Foreskin keratinocyte (primary cell): ENCODE measurements at places on chromosomes 6 and 20. TPM values are rescaled to one million over a fixed set of nuclear protein-coding genes. Genes with fewer than 3 reads are reported as not detected.

DNA sequence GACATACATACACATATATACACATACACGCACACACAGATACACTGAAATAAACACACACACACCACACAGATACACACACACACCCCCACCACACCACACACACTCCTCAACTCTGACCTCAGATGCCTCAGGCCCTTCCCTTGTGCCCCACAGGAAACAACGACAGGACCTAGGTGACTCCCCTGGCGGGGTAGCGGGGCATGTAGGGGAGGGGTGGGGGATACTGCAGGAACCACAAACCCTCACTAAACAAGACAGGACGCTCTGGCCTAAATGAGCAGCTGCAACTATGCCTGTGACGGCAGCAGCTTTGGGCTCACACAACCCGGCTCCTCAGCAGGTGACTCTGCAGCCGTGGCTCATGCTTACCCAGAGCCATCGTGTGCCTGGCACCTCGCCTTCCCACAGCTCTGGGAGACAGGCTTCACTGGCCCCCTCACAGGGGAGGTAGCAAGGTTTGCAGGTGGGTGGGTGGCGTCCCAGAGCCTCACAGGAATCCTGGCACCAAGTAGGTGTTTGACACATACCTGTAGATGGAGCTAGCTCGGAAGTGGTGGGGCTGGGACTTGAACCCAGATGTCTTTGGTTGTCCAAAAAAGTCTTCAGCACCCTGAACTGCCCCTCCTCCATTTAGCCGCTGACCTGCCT, 100.8 kb downstream of the GRM4 start:
- no peak for DNase-seq

The FLRT3 gene
- total RNA-seq: 53.6 and 61.2 TPM in 2 replicates

GRCh38 chr20:40724566-40724965, 35.5 kb upstream of the MAFB start:
- no peak for DNase-seq

DNA sequence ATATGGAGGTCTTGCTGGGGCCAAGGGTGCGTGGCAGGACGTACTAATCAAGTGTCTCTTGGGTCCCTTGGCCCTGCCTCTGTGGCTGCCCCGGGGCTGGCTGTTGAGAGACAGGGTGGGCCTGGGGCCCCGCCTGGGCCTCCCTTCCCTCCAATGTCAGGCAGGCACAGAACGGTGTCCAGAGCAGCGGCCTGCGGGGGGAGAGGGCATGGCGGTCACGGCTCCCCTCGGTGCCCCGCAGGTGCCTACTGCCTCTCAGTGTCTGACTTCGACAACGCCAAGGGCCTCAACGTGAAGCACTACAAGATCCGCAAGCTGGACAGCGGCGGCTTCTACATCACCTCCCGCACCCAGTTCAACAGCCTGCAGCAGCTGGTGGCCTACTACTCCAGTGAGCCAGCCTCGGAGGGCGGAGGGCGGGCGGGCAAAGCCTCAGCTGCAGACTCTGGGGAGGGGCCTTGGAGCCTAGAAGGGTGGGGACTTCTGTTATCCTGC, 50.0 kb downstream of the SRC start:
- no peak for DNase-seq

The C6orf15 gene
- 0.11 and 0.68 TPM in 2 replicates for total RNA-seq

DNA sequence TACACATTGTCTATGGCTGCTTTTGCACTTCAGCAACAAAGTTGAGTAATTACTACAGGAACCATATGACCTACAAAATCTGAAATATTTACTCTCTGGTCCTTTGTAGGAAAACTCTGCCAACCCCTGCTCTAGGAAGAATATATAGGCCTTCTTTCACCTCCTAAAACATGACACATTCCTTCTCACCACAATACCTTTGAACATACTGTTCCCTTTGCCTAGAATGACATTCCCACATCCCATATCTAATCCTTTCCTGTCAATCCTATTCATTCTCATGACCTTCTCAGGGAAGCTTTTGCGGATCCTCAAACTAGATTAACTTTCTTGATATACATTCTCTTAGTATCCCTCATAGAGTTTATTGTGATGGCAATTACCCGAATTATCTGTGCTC, 18.0 kb upstream of the NCOA6 start:
- DNase-seq: no peak

GRCh38 chr20:5474646-5475550, 158.1 kb upstream of the PROKR2 start:
- DNase-seq: no peak

- peak; percentile 93 for DNase-seq
Observed at GRCh38 chr20:15831201-15831600, 742.0 kb downstream of the KIF16B start.

- DNase-seq: no peak
Observed at GRCh38 chr20:11438412-11438811, 479.3 kb upstream of the BTBD3 start.

The IRAK1BP1 gene
- total RNA-seq: 3.8 and 3.9 TPM in 2 replicates

The LSM2 gene
- 107 and 115 TPM in 2 replicates for total RNA-seq

DNA sequence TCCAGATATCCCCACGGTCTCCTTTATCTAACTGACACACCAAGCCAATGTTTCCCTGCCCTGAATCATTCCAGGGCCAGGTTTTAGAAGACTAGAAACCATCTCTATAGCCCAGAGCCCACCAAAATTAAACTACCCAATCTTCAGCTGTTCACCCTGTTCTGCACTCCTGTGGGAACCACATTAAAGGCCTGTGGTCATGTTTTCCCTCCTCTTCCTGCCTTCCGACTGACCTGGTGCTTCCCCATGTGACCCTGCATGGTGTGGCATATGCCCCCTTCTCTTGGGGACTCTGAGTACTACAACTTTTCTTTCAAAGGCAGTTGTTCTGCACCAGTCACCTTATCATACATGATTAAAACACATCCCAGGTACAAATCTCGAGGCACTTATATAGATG, 155.0 kb downstream of the TMEM200A start:
- DNase-seq: no peak

The MPC1 gene
- total RNA-seq: 22.8 and 28.9 TPM in 2 replicates

DNA sequence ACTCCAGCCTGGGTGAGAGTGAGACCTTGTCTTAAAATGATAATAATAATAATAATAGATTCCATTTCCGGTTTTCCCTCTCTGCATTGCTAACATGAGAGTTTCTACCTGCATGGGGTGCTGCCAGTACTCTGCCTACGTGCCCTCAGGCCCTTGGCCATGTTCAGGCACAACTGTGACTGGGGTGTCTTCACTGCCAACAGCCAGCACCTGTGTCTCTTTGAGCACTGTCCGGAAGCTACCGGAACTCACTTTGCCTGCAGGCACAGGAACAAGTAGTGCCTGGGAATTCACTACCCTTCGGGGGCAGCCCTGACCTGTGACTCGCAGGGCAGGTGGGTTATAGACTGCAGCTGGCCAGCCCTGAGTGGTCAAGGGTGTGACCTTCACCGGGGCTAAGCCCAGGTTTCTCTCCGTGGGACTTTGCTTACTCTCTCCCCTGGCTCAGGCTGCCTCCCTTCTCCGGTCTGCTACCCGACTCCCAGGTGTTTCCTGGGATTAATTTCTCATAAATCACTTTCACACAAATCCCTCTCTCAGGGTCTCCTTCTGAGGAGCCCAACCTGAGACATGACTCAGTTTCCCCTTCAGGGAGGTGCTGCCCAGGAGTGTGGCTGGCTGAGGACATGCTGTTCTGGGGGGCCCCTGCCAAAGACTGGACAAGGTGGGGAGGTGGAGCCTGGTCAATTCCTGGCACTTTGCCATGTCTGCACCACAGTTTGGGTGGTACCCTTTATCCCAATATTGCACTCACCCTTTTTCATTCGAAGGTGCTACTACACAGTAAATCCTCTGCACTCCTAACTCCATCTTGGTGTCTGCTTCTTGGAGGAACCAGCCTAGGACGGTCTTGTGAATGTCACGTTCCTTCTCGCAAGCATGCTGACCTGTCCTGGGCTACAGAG, 79.5 kb upstream of the RALGAPA2 start:
- no peak for DNase-seq

DNA sequence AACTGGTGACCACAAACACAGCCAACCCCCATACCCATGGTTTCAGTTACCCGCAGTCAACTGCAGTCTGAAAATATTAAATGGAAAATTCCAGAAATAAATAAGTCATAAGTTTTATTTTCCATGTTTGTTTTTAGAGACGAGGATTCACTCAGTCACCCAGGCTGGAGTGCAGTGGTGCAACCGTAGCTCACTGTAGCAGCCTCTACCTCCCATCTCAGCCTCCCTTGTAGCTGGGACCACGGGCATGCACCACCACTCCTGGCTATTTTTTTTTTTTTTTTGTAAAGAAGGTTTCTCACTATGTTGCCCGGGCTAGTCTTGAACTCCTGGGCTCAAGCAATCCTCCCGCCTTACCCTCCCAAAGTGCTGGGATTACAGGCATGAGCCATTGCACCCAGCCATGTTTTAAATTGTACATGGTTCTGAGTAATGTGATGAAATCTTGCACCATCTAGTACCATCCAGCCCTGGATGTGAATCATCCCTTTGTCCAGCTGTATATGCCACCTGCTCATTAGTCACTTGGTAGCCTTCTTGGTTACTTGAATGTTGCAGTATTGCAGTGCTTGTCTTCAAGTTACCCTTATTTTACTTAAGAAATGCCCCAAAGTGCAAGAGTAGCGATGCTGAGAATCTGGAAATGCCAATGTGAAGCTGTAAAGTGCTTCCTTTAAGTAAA, 14.5 kb downstream of the CSNK2A1 start:
- peak; percentile 87 for DNase-seq

DNA sequence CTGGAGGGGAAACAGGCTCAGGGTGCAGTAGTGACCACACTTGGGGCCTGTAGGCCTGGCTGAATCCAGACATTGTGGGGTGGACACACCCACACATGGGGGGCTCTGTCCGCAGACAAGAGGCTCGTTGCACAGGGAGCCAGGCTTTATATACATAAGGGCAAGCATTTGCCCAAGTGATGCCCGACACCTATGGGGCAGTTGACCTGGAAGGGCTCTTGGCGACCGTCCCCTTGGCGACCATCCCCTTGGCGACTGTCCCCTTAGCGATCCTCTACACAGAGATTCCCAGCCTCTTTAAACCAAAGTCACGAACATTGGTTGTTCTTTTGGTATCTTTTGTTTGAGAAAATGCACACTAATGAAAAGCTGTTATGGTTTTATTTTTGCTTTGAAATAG, 2.7 kb downstream of the TOX2 start:
- no peak for DNase-seq

The LPA gene
- total RNA-seq: not detected in 2 replicates

The AHI1 gene
- total RNA-seq: 8.4 and 9.9 TPM in 2 replicates

The SNPH gene
- total RNA-seq: 4.9 and 6.0 TPM in 2 replicates

DNA sequence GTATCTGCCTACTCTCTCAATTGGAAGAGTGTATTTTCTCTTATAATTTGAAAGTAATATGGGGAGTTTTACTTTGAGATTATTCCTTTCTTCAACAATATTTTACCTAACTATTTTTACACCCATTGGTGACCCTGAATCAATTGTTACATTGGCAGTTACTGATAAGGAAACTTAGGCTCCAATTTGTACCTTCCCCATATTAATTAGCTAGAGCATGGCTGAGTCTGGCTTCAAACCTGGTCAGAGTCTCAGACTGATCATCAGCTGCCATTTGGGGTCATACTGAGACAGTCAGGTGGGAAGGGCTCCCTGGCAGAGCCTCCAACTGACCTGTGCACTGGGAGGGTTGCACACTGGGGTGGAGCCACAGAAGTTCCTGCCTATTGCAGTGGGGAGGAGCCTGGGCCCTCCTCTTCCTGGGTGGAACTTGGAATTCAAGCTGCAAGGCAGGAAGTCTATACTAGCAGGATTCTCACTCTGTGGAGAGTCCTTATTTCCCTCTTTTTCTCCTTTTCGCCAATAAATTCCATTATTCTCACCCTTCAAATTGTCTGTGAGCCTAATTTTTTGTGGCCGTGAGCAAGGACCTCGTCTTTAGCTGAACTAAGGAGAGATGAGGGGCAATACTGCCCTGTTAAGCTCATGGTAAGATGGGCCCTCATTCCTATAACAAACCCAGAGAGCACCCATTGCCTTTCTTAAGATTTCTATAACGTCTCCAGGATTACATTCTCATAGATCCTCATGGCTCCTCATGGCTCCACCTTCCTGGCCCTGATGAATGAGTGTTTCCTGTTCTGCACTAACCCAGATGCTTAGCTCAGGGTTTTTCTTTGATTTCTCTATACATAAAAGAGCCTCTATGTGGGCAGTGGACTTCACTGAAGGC, 285.1 kb downstream of the ADGB start:
- DNase-seq: no peak

The LRRC73 gene
- total RNA-seq: 0.37 and 0.39 TPM in 2 replicates

- DNase-seq: no peak
Observed at GRCh38 chr6:88238901-88239300, 72.8 kb upstream of the CNR1 start.

DNA sequence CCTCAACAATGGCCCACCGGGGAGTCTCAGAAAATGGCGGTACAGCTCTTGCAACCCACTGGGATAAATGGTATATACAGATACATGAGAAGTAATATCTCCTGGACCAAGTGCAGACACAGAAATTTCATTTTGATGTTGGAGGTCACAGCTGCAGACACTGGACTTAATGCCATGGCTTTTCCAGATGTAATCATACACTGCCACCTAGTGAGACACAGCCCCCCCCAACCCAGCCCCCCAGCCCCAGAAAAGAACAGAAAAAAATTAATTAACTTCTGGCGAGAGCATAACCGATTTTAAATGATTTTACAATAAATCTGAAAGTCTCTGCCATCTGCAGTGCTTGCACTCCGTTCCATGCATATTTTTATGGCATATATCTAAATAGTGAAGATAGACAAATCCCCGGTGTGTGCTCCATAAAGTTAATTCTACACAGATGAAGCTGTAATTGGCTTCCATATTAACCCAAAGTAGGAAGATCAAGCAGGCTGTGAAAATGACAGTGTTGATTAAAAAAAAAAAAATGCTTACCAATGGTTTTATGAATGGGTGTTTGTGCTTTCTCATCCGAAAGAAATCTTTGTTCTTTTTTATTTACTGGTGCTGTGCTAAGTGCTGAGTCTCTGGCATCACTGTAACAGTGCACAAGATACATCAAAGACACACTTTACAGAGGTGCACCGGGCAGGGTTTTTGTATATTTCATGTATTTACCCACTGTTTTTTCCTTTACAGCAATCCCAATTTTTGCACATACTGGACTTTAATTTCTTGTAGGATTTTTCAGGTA, 804.1 kb downstream of the TFAP2A start:
- DNase-seq: no peak

DNA sequence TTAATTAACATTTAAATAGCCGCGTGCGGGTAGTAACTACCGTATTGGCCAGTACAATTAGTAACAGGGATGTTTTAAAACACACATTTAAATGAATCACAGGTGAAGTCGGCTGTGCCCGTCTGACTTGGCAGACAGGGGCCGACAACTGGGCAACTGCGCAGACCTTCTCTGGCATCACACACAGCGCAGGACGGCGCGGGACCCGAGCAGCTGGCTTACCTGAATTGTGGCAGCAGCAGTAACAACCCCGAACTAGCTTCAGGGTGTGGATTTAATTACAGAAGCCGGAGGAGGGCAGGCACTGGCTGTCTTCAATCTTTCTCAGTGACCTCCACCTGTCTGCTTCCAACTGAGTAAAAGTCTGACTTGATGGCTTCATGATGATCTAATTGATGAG, 91.7 kb downstream of the DACT2 start:
- DNase-seq: no peak

GRCh38 chr6:129786548-129786947, 74.6 kb downstream of the TMEM244 start:
- DNase-seq: no peak

GRCh38 chr6:37588735-37589108, 89.0 kb upstream of the CCDC167 start:
- DNase-seq: no peak

The ALDH8A1 gene
- total RNA-seq: 0.04 TPM in 1 of 2 replicates, not detected in the other

The MAP7 gene
- total RNA-seq: 20.8 and 25.4 TPM in 2 replicates

GRCh38 chr6:116254297-116255056, 602 bp upstream of the TSPYL4 start:
- DNase-seq: no peak

- no peak for DNase-seq
Observed at GRCh38 chr6:136895901-136896300, 26.2 kb upstream of the SLC35D3 start.

The NKAPL gene
- total RNA-seq: 1.3 and 1.7 TPM in 2 replicates
